Fibroblast of skin of right quadriceps (primary cell): ENCODE measurements at places on chromosomes 12 and 14.

- peak; percentile 15 for DNase-seq
Measured at GRCh38 chr12:123024819-123025391, 44.4 kb downstream of the ARL6IP4 start.

DNA sequence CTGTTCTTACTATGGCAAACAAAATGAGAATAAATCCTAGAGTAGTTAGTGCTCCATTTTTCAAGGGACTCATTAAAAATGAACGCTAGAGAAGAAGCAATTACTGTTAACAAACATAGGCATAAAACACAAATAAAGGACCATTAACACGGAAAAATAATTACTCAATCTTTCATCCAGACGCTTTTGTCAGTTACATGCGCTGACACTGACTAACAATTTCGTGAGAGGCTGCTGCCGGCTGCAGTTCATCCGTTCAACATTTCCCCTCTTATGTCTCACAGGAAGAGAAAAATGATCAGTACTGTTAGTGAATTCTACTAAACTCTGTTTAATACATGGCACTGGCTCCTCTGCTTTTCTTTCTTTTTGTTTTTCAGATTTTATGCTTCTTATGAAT lies 472.7 kb upstream of the FLRT2 start:
- no peak for DNase-seq

GRCh38 chr12:123762715-123763052 lies 583 bp downstream of the DNAH10 start:
- no peak for DNase-seq

DNA sequence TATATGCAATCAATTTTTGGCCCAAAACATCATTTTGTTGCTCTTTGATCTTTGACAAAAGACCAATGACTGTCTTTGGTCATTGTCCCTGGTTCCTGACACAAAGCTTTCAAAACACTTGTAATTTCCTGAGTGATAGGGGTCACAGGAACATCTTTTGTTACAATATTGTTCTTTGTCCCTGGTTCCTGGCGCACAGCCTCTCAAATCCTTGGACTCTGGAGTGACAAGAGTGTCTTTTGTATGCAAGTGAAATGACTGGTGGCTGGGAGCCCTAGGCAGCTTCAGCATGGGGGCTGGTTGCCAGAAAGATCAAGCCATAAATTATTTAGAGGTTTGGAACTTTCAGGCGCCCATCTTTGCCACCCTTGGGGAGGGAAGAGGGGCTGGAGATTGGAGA lies 53.9 kb downstream of the DNAH10 start:
- no peak for DNase-seq

GRCh38 chr12:131599190-131600159 lies 111.4 kb upstream of the SFSWAP start:
- no peak for DNase-seq

GRCh38 chr12:12715459-12716150 lies 1.6 kb upstream of the CDKN1B start:
- DNase-seq, result no peak

GRCh38 chr12:14153803-14154202 lies 172.4 kb upstream of the GRIN2B start:
- DNase-seq, result no peak

DNA sequence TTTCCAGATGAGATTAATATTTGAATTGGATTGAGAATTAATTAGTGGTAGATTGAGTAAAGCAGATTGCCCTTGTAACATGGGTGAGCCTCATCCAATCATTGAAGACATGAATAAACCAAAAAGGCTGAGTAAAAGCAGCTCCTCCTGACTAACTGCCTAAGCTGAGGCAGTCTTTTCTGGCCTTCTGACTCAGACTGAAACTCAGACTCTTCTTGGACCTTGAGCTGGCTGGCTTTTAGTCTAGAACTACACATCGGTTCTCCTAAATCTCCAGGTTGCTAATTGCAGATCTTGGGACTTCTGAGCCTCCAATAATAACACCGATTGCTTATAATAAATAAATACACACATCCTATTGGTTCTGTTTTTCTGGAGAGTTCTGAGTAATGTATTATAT lies 24.0 kb downstream of the FKBP11 start:
- no peak for DNase-seq

DNA sequence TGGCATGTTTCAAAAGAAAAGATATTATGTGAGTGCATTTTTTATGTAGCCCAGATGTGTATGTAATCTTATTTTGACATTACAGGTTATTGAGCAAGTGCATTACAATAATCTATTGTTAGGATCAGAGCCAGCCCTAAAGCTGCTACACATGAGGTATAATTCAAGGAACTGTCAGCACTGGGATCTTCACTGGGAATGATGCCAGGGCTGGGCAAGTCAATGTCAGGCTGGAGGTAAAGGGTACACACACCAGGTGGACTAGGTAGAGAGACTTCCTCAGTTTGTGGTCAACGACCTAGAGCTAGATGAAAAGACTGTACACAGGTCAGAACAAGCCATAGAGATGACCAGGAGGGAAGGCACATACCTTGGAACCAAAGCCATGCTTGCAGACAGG lies 15.4 kb downstream of the TRIM9 start:
- no peak for DNase-seq

DNA sequence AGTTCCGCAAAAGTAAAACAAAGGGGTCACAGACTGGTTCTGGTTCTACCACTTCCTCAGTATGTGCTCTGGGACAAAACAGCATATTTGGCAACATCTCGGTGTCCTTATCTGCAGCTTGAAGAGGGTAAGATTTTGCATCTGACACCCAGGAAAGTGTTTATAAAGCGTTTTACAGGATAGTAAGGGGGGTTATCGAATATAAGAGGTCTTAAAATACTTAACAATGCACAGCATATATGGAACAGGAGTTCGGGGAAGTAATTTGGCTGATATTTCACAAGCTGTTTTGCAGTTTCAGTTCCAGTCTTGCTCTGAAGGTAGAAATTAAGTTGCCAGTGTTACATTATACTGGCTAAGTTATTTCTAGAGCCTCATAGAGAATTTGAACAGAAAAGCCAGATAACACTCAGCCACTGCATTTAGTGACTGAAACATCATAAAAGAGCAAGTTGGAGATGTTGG lies 904 bp upstream of the MAP4K5 start:
- DNase-seq, result no peak

DNA sequence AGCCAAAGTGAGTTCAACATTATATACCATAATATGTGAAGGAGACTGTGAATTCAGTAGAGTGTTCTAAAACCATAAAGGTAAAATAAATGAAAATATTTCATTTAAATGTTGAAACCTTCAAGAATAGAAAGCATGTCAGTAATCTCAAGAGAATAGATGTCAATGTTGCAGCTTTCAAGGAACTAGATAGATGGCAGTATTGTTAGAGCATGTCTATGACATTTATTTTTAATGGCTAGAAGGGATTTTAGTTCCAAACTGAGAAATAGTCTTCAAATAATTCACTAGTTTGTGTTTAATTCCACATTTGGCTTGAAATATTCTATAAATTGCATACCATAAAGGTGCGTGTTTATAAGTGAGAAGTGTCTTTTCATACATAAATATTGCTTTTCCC lies 326.5 kb downstream of the FLRT2 start:
- no peak for DNase-seq

DNA sequence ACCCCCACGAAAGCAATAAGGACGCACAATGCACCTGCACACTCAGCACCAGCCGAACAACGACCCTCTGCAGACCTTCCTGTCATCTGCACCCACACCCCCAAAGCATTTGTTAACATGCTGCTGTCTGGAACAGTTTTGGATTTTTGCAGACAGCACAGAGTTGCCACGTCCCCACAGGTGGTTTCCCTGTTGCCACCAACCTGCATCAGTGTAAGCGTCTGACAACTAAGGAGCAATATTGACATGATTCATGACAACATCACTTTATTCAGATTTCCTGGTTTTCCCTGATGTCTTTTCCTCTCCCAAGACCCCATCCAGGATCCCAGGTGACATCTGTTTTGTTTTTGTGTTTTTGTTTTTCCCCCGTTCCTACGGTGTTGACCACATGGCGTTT lies 150.7 kb upstream of the C14orf180 start:
- DNase-seq, result no peak

DNA sequence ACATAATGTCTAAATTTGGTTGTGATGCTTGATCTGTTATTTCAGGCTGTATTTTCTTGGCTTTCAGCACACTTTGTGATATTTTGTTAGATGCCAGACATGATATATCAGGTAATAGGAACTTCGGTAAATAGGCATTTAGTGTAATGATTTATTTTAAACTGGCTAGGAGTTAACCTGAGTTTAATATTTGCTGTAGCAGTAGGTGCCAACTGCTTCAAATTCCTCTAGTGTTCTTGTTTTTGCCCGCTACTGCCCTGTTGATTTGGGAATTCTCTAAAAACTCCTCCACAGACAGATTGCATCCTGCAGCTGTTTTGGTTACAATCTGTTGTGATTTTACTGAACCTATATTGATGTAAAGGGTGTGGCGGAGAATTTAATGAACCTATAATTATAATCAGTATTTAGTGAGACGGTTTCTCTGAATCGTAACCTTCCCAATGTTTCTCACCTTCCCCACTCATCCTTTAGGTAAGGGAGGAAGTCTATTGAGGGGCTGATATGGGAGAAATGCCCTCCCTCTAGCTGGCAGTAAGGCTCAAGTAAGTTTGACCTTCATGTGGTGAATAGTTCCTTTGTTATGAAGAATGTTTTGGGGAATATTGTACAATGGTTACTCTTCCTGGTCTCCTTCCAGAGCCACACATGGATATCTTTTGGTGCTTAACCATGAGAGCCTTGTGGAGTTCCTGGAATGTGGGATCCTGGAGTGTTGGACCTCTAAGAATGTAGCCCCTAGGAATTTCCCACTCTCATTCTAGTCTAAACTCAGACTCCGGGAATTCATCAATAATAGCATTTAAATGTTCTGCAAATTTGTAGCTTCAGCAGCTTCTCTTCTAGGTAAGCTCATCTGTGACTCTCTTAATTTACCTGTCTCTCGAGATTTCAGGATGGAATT lies 634.1 kb downstream of the FSCB start:
- no peak for DNase-seq

GRCh38 chr12:39237004-39237403 lies 205.9 kb downstream of the KIF21A start:
- DNase-seq, result peak; percentile 18

- no peak for DNase-seq
Measured at GRCh38 chr12:64714551-64714968, 44.6 kb downstream of the GNS start.

DNA sequence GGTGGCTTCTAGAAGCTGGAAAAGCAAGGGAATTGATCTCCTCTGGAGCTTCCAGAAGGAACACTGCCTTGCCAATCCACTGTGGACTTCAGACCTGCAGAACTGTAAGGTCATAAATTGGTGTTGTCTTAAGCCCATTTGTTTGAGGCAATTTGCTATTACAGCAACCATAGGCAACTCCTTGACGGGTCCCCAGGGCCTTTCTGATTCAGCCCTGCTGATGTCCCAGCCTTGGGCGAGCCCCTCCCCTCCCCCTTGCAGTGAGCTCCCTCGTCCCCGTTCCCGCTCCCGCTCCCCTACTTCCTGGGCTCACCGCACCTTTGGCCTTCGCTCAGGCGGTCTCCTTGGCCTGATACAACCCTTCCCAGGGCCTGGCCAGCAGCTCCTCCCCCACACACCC lies 18.9 kb upstream of the DIO3 start:
- DNase-seq, result no peak

DNA sequence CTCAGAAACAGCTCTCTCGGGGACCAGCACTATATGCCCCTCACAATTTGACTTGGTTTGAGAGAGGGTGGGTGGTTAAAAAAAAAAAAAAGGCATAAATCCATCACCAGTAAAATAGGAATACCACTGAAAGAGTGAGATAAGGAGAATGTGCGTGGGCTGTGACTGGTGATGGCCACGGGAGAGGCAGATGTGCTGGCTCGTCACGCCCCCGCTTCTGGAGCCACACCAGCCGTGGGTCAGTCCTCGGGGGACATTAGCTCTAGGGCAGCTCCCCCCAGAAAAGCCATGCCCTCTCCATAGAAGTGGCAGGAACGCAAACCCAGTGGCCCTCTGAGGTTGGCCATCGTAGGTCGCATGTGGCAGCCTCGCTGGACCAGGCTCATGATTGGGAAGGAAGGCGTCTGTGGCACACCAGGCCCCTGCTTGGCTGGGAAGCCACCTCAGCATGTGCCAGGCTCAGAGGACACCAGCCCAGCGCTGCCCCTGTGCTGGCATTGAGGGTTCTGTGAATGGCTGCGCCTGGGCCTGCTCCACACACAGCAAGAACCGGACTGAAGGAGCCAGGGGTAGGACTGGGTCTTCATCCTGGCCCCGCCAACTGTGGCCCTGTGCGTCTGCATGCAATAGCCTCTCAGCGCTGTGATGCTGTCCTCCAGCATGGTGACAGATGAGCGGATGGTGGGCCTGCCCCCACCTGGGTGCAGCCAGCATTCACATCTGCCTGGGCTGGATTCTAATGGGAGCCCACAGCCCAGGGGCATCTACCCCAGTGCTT lies 110.5 kb downstream of the PIWIL1 start:
- no peak for DNase-seq

GRCh38 chr12:27112871-27113270 lies 30.5 kb upstream of the C12orf71 start:
- DNase-seq, result no peak

DNA sequence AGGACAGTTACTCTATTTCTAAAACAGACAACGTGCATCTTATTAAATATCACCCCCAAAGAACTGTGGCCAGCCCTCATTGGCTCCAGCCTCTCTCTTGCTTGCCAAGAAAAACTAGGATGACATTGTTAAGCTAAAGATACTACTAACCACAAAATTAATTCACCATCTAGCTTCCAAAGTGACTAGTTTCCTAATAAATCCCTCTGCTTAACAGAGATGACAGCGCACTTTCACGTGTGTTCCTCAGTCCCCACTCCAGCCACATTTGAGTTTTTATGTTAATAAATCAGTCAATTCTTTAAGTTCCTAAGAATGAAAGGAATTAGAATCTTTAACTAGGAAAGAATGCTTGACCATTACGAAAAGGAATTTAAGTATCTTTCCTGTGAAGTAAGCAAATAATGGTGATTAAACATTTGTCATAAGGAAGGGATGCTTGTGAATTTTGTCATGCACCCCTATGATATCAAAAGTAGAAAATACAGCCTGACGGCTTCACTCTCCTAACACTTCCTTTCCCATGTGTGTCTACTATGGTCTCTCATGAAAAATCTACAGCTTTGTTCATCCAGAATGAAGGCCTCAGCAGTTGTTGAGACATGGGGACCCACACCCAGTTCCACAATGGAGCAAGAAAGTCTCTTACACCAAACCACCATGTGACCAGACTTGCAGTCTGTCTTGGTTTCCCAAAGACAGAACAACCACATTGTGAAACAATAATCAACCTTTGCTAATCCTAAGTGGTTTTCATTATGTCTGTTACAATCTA lies 8.1 kb downstream of the CORO1C start:
- DNase-seq, result peak; percentile 98

GRCh38 chr14:60943637-60944032 lies 37.2 kb downstream of the TRMT5 start:
- peak; percentile 45 for DNase-seq

GRCh38 chr12:132071830-132072384 lies 72.2 kb downstream of the DDX51 start:
- no peak for DNase-seq
